ENCODE measurements at places on chromosomes 12 and 14.

- DNase-seq: no peak
Measured at GRCh38 chr14:71764701-71765382, 167.4 kb upstream of the RGS6 start.

DNA sequence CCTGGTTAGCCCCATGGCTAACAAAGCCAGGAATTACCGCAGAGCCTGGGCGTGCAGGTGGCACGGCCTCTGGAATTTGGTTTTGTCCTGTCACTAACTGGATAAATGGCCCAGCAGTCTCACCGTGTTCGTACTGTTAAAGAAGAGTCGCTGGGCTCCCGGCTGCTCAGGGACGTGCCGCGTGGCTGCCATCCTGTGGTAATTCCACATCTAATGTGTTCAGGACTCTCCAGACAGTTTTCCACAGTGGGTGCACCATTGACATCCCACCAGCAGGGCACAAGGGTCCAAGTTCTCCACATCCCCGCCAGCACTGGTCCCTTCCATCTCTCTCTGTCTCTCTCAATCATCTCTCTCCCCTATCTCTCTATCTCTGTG is 19.6 kb downstream of the NOC4L start:
- peak; percentile 53 for DNase-seq

GRCh38 chr12:15558915-15559528 is 230.2 kb downstream of the EPS8 start:
- DNase-seq: no peak

GRCh38 chr12:74365178-74365964 is 172.3 kb upstream of the ATXN7L3B start:
- DNase-seq: peak; percentile 66

- no peak for DNase-seq
Measured at GRCh38 chr12:49089821-49090773, 4.5 kb downstream of the DHH start.

DNA sequence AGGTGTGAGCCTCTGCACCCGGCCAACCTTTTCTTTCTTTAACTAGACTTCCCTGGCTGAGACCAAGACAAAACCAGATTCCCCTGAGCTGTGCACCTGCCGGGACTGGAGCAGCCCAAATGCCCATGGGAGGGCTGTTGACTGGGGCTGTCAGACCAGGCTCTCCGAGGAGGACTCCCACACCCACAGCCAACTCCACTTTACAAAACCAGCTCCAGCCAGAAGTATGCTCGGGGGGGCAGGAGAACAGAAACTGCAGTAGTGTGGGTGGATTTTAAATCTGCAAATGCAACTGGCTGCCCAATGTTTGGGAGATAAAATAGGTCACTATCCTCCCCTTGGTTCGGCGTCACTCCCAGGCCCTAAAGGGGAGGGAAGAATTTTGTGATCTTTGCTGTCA is 78.5 kb downstream of the VCPKMT start:
- no peak for DNase-seq

- peak; percentile 4 for DNase-seq
Measured at GRCh38 chr14:59018978-59019377, 169.5 kb upstream of the DAAM1 start.

DNA sequence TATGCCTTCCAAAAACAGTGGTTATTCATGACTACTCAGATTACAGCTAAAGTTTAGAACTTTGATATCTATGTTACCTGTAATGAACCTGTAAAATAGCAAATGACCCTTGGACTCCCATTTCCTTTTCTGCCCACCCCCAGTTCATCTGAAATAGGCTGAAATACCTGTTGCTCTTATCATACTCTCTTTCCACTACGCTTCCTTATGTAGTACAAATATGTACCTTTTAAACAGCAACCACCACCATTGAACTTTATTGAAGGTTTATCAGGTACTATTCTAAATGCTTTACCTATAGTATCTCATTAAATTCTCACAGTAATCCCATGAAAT is 239.7 kb downstream of the SSPN start:
- no peak for DNase-seq

GRCh38 chr12:124663771-124664366 is 96.5 kb upstream of the NCOR2 start:
- no peak for DNase-seq

GRCh38 chr12:117861691-117862090 is 107.1 kb downstream of the KSR2 start:
- no peak for DNase-seq

DNA sequence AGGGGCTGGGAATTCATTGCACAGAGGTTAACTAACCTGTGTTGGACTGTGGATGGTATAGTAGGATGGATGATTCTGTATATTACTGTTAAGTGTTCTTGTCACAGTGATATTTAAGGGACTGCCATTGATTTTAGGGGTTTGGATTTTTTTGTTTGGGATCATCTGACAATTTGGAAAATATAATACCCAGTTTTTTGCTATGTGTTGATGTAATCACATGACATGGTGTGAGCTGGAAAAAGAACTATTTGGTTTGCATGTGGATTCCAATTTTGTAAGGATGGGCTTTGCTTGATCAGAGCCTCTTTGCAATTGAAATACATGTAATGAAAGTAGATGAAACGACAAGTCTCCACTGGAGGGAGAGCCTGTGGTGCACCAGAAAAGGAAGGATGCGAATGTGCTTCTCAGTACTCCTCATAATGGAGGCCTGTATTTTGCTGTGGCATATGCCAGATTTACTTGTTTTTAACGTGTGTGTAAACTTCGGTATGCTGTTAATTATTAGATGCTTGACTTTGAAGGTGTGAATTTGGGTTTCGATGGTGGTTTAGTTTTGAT is 2.7 kb downstream of the DYRK2 start:
- peak; percentile 38 for DNase-seq

DNA sequence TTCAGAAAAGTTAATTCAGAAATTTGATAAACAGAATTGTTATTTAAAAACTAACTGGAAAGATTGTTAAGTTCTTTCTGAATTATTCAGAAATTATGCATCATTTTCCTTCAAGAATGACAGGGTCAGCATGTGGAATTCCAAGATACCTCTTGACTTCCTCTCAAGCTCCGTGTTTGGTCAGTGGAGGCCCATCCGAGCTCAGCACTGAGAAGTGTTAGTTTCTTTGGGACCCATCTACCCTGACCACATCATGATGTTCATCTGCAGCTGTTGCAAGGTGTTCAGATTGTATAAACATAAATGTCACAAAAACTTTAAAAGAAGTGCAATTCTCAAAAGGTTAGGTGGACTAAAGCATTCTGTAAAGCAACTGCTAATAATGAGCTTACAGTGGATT is 33.7 kb downstream of the MDM2 start:
- no peak for DNase-seq

GRCh38 chr14:105748204-105748578 is 221.8 kb downstream of the TMEM121 start:
- DNase-seq: no peak

DNA sequence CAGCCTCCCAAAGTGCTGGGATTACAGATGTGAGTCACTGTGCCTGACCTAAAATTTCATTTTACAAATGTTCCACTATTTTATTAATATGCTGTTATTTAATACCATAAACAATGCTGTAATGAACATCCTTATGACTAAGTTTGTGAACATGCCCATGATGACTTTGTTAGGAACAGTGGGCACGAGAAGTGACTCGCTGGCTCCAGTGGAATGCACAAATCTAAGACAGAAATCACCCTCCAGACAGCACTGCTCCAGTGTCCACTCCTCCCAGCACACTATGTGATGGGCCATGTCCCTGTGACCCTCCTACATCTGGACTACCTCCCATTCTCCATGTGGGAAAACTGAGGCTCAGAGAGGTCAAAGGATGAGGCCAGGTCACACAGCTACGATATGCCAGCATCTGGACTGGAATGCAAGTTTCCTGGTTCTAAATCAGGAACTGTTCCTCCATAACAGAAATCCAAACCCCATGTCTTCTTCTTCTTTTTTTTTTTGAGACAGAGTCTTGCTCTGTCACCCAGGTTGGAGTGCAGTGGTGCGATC is 57.9 kb downstream of the GPR68 start:
- no peak for DNase-seq

- no peak for DNase-seq
Measured at GRCh38 chr14:106792543-106792942, 1266.2 kb downstream of the TMEM121 start.

- no peak for DNase-seq
Measured at GRCh38 chr12:64036414-64036813, 185.7 kb downstream of the KICS2 start.

GRCh38 chr12:9784326-9784725 is 23.6 kb upstream of the CD69 start:
- DNase-seq: no peak

DNA sequence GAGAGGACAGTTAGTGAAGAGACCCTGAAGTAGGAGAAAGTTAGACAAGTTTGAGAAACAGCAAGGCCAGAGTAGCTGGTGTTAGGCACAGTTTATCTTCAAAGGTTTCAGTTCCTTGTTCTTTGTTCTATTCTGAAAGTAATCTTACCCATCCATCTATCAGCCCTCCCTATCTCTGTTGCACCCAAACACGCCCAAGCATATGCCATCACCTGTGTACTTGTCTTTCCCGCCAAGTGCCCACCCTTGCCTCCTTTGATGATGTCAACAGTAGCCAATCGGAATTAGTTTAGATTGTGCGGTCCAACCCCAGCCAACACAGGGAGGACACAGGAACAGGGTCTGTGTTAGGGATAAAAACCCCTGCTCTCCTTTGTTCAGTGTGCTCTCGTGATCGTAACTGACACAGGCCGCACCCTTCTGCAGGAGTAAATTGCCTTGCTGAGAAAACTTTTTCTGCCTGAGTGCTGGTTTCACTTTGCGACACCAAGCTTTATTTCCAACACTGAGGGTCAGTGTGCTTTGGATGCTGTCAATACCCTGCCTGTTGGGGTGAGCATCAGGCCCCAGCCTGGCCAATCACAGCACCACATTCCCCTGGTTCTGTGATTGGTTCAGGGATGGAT is 4.7 kb upstream of the TMEM229B start:
- DNase-seq: no peak

GRCh38 chr12:125194163-125194773 is 129.0 kb downstream of the AACS start:
- no peak for DNase-seq

GRCh38 chr12:19688532-19688931 is 249.2 kb downstream of the AEBP2 start:
- DNase-seq: no peak

DNA sequence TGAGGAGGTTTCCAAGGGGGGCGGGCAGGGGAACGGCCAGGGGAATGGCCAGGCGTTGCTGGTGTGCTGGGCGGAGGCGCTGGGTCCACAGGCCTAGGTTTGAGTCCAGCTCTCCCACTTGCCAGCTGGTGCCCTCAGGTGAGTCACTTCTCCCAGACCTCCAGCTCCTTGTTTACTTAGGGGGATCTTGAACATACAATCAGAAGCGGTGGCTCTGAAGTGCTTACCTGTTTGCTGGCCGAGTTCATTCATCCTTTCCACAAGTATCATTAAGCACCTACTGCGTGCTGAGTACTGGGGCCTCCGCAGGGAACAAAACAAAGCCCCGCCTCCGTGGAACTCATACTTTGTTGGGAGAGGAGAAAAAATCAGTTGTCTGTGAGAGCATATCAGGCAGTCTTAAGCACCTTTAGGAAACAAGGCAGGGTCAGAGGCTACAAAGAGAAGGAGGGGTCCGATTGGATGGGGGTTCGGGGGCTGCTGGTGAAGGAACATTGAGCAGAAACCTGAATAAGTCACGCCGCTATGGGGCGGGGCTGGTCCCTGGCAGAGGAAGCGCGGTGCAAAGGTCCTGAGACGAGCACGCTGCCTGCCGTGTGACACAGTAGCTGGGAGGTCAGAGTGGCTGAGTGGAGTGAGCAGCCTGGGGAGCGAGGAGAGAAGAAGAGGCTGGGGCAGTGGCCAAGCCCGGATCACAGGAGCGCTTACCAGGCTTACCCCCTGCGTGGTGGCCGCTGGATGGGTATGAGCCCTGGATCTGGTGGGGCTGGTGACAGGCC is 15.1 kb downstream of the MVK start:
- DNase-seq: no peak

DNA sequence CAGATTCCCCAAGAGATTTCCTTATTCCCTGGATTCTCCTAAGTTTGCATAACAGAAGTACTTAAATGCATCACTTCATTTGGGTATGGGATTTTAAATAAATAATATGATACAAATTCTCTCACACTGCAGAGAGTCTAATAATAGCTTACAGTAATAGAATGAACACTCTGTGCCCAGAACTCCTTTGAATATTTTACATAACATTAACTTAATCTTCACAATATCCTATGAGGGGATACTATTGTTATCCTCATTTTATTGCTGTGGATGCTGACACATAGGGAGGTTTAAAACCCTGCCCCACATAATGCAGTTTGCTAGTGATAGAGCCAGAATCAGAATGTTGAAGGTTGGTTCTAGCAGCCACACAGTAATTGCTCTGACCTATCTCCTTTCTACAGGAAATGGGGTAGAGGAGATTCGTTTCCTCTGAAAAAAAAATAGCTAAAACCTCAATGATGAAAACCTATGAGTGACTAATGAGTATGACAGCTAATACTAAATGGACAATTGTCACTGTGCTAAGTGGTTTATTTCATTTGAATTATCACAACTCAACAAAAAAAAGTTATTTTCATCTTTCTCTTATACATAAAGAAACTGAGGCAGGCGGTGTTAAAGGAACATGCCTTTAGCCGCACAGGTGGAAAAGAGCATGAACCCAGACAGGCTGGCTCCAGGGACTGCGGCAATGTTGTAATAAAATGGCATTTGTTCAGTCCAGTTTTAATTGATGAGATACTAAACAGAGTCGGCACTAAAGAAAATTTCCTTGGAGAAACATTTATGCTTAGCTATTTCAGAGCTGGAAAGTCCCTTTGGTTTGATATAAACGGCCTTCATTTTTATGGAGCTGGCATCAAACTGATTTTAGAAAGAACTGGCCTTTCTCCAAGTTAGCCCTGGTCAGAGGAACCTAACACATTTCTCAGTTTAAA is 880.9 kb downstream of the NRXN3 start:
- DNase-seq: no peak

GRCh38 chr14:63388766-63389431 is 70.2 kb upstream of the GPHB5 start:
- DNase-seq: peak; percentile 58

GRCh38 chr12:64006211-64006825 is 161.8 kb downstream of the SRGAP1 start:
- no peak for DNase-seq

- no peak for DNase-seq
Measured at GRCh38 chr12:123643911-123644310, 10.3 kb downstream of the GTF2H3 start.
